Activated T-cell treated with anti-CD3 and anti-CD28 coated beads, Interleukin-2, amount 50 U/mL, for 4 hours (primary cell): ENCODE measurements at places on chromosomes 6 and 20. TPM values are rescaled to one million over a fixed set of nuclear protein-coding genes. Genes with fewer than 3 reads are reported as not detected.

GRCh38 chr6:158357570-158358216 is 45.4 kb downstream of the TULP4 start:
- DNase-seq, result no peak

GRCh38 chr20:16397086-16397485 is 176.2 kb downstream of the KIF16B start:
- no peak for DNase-seq

DNA sequence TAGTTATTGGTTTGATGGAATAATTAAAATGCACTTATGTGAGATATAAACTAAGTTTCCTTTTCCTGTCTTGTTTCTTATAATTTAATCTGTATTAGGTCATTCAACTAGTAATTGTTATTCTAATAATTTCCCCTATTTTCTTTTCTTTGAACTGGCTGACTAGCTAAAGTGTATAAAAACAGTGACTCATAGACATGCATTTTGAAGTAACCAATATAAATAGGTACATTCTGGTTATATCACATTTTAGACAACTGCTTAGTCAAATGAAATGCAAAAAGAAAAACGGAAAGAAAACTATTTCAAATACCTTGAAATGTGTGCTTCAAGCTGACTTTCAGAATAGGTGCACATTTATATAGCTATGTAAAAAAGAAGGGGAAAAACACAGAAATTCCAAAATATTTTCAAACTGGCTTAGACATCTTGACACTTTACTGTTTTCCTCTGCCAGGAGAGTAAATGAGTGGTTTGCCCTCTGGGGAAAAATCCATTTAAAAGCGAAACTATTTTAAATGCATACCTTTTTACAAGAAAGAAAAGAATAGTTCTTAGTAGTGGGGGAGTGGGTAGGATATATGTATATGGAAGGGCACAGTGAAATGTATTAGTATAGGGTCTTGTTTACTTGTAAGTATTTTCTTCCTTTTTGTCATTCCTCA is 28.3 kb downstream of the KCNQ5 start:
- DNase-seq, result no peak

RWDD1 gene
- 53.6 TPM for total RNA-seq

DNA sequence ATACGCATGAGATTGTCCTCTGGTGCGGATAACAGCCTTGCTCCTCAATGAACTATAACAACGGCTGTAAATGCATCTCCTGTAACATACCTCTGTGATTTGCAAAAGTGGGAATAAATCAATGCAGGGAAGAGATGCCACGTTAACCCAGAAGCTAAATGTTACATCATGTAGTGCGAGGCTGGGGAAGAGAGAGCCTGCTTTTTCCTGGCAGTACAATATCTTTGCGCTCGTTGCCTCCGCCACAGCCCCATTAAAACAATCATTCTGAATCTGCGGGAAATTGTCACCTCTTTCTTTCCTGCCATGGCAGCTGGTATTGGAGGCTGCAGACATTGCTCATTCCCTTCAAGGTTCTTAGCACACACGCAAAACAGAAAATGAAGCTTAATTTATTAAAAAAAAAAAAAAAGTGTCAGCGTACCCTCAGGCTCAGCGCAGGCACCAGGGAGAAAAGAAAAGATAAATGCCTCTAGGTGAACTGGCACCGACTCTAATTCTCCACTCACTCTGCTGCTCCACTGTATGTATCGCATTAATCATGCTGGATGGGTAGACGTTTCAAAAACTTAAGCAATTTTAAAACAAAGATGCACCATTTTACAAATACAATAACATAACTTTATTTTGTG is 70.2 kb upstream of the TFB1M start:
- DNase-seq, result no peak

DNA sequence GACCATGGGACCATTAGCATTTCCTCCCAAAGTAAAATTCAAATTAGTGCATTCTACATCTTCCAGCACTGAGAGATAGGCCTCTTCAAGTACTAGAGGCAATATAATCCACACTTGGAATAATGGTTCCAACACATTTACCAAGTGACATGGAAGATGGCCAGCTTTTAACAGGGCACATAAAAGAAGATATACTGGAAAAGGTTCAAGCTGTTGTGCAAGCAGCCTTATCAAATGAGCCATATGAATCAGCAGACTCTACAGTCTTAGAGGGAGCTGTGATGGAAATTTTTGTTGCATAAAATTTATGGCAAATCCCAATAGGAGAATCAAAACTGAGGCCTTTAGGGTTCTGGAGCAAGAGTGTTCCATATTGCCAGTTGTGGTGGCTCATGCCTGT is 526.6 kb upstream of the IRAK1BP1 start:
- DNase-seq, result no peak

- no peak for DNase-seq
These were observed 33.3 kb upstream of the ADGRF4 start for GRCh38 chr6:47665112-47665511.

DNA sequence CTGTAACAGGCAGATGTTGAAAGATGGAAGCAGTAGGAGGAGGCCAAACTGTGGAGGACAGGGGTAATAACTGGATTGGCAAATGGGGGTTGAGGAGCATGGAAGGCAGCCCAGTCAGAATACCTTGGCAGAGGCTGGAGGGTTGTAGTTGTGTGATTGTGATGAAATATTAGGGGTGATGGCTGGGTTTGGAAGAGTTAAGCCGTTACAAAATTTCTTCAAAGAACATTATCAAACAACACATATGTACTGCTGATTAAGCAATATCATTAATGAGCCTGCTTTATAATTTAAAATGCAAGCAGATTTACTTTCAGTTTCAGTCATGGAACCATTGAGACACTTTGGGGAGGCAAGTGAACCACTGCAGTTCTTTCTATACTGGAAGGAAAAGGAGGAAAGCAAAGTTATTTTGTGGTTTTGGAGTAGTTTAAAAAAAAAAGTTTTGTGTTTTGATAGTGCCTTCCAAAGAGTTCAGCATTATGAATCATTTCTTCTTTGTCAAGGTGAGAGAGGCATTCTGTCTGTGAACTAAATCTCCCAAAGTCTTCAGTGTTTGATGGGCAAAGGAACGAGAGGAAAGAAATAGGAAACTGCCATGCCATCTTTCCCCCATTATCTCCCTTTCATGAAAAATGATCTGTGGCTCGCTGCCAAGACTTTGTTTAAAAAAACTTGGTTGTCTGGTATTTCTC is 20.7 kb downstream of the FOXO3 start:
- no peak for DNase-seq

GABRR2 gene
- total RNA-seq, result not detected

- no peak for DNase-seq
These were observed 165.6 kb downstream of the ATXN1 start for GRCh38 chr6:16595514-16596120.

GRCh38 chr6:85594197-85594930 is 706 bp upstream of the SNX14 start:
- DNase-seq, result peak; percentile 28
